ENCODE measurements at places on chromosomes 5 and 9.

- peaks cover 9% of the 10 kb centered on the region for H3K4me1 ChIP-seq
- H3K4me3 ChIP-seq: peak overlapping the region; percentile 71
- H3K27me3 ChIP-seq: peaks cover 9% of the 10 kb centered on the region
- DNase-seq: no peak
- no peaks in the 10 kb centered on the region for H3K36me3 ChIP-seq
Observed at GRCh38 chr9:126523611-126524111, 90.1 kb upstream of the LMX1B start.

GRCh38 chr9:134123764-134124128 is 12.1 kb upstream of the WDR5 start:
- no peaks in the 10 kb centered on the region for H3K36me3 ChIP-seq
- H3K27me3 ChIP-seq: no peaks in the 10 kb centered on the region
- DNase-seq: no peak
- peaks cover 11% of the 10 kb centered on the region for H3K4me1 ChIP-seq

DNA sequence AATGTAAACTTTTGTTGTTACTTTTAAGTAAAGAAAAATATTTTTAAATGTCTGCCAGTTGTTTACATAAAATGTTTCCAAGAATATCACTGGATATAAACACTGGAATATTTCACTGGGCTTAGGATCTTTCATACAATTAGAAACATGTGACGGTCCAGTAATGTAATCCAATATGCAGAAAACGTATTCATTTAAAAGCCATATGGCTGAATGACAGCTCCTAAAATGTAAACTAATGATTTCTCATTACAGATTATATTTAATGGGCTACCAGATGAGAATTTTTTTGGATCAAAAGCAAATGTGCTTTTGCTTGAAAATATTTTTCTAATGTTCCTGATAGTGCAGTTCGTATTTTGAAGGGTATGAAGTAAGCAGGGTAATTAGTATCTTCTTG is 124.3 kb downstream of the TTC39B start:
- no peaks in the 10 kb centered on the region for H3K27me3 ChIP-seq
- H3K4me1 ChIP-seq: no peaks in the 10 kb centered on the region
- peaks cover 84% of the 10 kb centered on the region for H3K36me3 ChIP-seq
- no peak for DNase-seq
- no peak overlapping the region for H3K27ac ChIP-seq

DNA sequence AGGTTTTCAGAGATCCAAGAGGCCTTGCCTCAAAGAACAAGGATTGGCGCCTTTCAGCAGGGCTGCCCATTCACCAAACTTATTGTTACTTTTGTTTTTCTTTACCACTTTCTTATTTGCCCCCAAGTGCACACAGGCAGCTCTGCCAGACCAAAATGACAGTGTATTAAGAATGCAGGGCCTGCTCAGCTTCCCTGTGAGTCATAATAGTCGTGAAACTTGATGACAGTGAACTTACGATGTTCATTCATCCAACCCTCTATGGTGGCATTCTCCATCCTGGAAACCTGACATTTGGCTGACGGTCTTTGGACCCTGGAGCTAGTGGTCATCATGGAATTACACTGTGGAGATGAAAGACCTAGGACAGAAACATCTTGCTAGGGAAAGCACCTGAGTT is 44.3 kb downstream of the UBE2QL1 start:
- no peak overlapping the region for H3K27ac ChIP-seq
- H3K27me3 ChIP-seq: peaks cover 13% of the 10 kb centered on the region
- DNase-seq: no peak
- no peak overlapping the region for H3K4me3 ChIP-seq
- peaks cover 2% of the 10 kb centered on the region for H3K4me1 ChIP-seq
- no peaks in the 10 kb centered on the region for H3K36me3 ChIP-seq
